Mesendoderm (in vitro differentiated cells): ENCODE measurements at places on chromosomes 1 and 21.

DNA sequence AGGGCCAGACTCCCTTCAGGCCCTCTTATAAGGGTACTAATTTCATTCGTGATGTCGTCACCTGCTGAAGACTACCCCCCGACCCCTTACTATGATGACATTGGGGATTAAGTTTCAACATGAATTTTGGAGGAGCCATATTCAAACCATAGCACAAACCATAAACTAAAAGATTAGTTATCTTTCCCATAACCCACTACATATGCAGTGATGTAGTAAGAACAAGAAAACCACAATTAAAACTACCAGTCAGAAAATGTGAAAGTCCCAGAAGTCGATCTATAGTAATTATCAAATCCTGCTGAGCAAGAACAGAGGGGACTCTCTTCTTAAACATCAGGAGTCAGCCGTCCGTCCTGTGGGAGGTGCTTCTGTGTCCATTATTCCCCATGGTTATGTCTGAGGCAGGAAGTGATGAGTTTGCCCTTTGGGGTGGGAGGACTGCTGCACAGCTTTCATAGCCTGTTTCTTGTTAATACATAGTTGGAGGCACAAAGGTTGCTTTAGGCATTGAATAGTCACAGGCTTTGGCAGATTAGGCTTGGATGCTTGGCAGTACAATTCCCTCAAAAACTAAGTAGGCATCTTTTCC lies 35.9 kb upstream of the PTGFRN start:
- DNase-seq, result no peak

DNA sequence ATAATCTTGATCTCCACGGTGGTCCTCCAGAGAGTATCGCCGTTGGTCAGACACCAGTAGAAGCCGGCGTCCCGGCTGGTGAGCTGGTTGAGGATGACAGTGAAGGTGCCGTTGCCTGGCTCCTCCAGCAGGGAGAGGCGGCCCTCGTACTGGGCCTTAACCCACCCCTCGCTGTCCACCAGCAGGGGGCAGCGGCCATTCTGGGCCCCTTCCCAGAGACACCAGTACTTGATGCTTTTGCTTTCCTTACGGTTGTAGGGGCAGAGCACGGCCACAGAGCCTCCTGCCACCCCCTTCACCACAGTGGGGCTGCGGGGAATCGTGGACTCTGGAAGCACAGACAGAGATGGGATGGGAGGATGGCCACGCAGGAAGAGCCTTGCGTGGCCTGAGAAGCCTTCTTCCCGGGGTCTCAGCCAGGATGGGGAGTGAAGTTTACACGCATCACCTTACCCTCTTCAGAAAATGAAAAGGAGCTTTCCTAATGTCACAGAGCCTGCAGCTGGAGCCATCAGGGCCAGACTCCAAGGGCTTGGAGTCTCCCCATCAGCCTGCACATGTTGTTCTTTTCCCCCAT lies 10.7 kb downstream of the PIGR start:
- peak; percentile 87 for DNase-seq

DNA sequence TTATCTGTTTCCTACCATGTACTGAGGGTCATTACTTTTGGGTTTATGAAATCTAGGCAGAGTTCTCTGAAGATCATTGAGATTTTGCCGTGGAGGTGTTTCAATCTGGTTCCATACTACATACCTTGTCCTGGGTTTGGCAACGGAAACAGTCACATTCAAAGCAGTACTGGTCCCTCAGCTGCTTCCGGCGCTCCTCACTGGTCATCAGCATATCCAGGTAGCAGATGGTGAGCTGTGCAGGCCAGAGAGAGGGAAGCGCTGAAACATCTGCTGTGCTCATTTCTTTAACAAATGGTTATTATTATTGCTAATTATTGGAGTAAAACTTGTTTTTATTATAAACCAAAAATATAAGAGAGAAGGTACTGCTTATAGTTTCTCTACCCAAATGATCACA lies 591.7 kb downstream of the SMYD3 start:
- DNase-seq, result no peak

GRCh38 chr1:156608036-156608674 lies 6.9 kb upstream of the GPATCH4 start:
- DNase-seq, result peak; percentile 90

- no peak for DNase-seq
These were observed 20.0 kb downstream of the ZNF678 start for GRCh38 chr1:227583354-227583753.

DNA sequence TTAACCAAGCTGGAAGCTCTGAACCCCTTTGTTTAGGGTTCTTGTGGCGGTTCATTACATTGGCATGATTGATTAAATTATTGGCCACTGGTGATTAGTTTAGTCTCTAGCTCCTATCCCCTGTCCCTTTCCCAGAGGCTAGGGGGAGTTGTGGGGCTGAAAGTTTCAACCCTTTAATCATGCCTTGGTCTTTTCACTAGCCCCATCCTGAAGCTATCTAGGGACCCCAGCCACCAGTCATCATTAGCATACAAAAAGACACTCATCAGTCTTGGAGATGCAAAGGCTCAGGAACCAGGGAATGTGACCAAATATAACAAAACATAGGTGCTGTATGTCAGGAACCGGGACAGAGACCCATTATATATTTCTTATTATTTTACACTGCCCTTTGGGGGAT lies 34.7 kb upstream of the SNX27 start:
- DNase-seq, result peak; percentile 50

GRCh38 chr1:81424816-81425215 lies 375.9 kb upstream of the ADGRL2 start:
- DNase-seq, result no peak

DNA sequence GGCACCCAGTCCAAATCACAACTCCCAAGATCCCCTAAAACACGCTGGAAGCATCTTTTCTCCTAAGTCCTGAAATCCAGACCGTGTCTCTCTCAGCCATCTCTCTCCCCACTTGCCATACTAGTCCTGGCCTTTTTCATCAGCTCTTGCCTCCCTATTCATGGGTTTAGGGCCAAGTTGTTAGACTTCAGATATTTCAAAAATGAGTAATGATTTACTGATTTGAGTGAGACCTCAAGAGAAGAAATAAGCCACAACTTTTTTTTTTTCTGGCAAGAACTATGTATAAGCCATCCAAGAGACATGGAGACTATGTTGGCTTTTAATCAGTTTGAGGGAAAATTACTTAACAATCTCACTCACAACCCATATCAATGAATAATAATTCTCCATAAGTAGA lies 62.5 kb downstream of the TBX15 start:
- DNase-seq, result no peak

DNA sequence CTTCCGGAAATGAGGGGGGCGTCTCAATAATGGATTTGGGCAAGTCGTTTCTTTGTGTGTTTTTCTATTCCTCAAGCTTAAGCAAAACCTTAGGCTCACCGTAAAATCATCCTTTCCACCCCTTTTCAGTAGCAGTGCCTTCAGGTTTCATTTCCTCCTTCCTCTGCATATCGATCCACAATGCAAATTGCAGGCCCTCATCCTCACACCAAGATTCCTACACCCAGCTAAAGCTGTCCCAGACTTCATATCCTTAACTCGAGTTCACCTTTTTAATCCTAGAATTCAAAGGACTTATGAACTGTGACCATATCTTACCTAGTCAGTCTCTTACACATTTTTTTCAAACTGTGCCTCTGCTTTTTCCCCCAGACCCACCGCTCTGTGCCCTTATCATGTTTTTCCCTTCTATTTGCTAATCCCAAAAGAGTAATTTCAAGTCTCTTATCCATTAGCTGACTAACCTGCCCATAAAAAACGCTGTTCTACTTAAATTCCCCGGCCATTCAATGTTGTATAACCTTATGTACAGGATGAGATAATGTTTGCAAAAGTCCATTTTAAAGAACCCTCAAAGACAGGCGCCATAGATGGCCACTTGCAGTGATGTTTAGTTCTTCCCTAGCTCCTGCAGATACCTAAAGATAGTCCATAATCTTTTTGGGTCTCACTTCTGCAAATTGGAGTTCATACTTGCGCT lies 1.5 kb downstream of the AKIRIN1 start:
- DNase-seq, result peak; percentile 17
